Naive thymus-derived CD8-positive, alpha-beta T cell (primary cell): ENCODE measurements at places on chromosomes 2 and 18.

GRCh38 chr2:60386436-60386835 lies 167.0 kb downstream of the BCL11A start:
- no peak for DNase-seq

DNA sequence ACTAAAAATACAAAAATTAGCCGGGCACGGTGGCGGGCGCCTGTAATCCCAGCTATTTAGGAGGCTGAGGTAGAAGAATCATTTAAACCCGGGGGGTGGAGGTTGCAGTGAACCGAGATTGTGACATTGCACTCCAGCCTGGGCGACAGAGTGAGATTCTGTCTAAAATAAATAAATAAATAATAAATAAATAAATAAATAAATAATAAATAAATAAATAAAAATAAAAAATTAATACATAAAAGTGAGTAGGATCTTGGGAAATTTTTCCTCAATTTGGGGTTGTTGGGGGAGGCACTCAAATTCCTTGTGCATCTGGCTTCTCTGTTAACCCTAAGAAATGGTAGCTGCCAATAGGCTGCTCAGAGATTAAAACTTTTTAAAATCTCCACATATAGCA lies 20.3 kb upstream of the FOXI3 start:
- DNase-seq: no peak

GRCh38 chr2:54065411-54065810 lies 50.0 kb upstream of the ACYP2 start:
- DNase-seq: no peak

- no peak for DNase-seq
These were observed 343.8 kb downstream of the SUCLG1 start for GRCh38 chr2:84115173-84115857.

GRCh38 chr2:203799908-203800307 lies 67.7 kb upstream of the CTLA4 start:
- DNase-seq: no peak

- no peak for DNase-seq
These were observed 78.1 kb upstream of the LAPTM4A start for GRCh38 chr2:20129331-20130159.

DNA sequence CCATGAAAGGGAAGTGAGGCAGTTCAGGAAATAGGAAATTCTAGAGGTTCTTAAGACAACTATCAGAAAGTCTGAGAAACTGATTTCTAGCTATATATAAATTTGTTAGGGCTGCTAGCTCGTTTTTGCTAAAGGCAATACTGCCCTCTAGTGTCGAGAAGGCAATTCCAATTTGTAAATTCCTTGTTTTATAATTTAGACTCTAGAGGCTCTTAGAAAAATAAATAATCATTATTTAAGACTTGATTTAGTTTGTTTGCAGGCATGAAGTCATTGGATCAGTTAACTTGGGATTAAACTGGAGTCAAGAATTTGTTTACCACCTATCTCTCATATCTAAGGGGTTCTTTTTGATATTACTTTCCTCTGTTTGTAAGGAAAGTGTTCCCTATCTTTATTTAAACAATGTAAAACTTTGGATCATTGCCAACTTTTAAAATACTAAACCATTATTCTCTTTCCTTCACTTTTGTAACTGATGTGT lies 66.2 kb downstream of the ACVR2A start:
- peak; percentile 54 for DNase-seq

- no peak for DNase-seq
These were observed 147.6 kb upstream of the SETBP1 start for GRCh38 chr18:44533071-44533470.

DNA sequence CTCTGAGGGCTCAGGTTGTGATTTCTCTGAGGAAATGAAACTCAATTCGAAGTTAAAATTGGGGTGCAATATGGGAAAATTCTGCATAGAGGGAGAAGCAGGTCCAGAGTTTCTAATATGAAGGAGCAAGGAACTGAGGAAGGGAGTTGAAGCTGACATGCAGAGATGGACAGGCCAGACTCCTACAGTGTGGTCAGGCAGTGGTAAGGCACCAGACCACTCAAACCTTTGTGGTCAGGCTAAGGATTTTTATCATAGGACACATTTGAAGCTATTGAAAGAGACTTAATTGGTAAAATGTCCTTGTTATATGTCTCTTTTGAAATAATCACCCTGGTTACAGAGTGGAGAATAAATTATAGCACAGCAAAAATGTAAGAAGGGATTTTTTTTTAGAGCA lies 1074.8 kb upstream of the CDH2 start:
- DNase-seq: no peak

- no peak for DNase-seq
These were observed 22.5 kb upstream of the RMND5A start for GRCh38 chr2:86697551-86698104.

DNA sequence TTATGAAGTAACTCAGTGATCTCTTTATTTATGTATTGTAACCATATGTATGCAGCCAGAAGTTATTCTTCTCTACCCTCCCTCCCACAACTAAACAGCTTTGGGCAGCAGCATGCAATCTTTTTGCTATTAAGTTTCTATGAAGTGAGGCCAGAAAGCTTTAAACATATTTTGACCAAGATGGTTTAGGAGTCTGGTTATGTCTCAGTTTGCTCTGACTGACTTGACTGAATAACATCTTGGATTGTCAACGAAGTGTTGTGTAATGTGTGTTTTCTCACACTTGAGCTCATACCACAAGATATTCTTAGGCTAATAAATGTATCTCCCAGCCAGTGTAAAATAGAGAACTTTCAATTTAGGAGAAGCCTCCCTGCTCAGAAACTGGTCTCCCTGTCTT lies 104.3 kb downstream of the TTC27 start:
- no peak for DNase-seq

- DNase-seq: no peak
These were observed 10.7 kb upstream of the HNRNPA3 start for GRCh38 chr2:177201919-177202346.

- DNase-seq: no peak
These were observed 230.4 kb upstream of the AGAP1 start for GRCh38 chr2:235263205-235264120.

DNA sequence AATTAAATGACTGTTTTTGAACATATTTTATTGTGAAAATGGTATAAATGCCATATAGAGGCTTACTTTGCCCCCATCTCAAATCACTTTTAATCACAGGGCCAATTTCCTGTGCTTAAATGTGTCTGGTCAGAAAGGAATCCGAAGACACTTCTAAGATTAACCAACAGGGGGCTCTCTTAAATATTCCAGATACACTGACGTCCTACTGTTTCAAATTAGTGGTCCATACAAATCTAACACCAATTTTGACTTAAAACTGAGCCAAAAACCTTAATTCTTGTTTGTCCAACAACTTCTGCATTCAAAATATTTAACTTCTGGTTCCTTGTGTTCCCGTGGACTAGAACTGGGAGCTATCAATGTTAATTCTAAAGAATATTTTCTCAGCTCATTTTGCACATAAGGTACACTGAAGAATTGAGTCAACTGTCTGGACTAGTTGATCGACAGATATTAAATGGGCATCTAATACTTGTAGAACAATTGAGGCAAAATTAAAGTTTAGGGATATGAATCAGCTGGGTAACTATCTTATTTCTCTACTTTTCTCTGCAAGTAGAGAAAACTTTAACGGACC lies 557.5 kb downstream of the ARHGAP15 start:
- DNase-seq: no peak

- DNase-seq: no peak
These were observed 14.8 kb downstream of the PNO1 start for GRCh38 chr2:68172521-68172920.

- DNase-seq: no peak
These were observed 401.4 kb downstream of the ALK start for GRCh38 chr2:29520001-29520400.

GRCh38 chr2:39685126-39685525 lies 19.4 kb downstream of the TMEM178A start:
- DNase-seq: no peak

GRCh38 chr2:231325826-231326225 lies 69.7 kb upstream of the B3GNT7 start:
- no peak for DNase-seq

- DNase-seq: no peak
These were observed 34.4 kb downstream of the PCARE start for GRCh38 chr2:29039718-29040480.

- DNase-seq: no peak
These were observed 194.1 kb downstream of the KLHL29 start for GRCh38 chr2:23578964-23579671.

GRCh38 chr2:239114119-239114581 lies 266.3 kb downstream of the TWIST2 start:
- no peak for DNase-seq

DNA sequence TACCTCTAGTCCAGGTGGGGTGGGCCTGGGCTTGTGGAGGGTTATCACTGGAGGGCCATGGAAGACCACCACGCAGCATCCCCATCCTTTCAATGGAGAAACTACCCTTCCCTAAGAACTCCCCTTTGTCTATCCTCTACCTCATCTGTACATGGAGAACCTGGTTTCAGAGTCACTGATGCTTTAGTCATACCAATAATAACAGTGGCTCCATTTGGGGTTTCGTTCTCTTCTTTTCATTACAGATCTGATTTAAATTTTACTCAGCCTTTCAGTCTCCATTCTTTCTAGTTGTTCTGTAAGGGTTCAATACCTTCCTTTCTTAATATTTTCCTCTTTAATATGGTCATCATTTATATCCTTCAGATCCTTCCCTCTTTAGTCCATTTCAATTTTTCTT lies 54.6 kb upstream of the ZFP36L2 start:
- DNase-seq: no peak

DNA sequence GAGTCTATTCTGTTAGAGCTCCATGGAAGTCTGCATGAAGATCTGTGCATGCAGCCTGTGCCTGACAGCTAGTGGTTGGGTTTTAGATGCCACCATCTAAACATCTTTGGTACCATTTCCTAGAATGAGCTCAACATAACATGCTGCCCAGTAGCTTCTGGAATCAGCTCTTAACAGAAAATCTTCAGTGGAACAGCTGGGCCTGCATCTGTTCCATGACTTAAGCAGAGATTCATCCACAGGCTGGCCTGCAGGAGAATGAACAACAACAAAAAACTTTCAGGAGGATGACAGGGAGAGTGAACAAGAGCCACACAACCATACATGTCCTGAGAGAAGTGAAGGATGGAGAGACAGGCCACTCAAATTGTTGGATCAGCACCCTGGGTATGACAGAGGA lies 316.6 kb downstream of the RDH14 start:
- DNase-seq: no peak

DNA sequence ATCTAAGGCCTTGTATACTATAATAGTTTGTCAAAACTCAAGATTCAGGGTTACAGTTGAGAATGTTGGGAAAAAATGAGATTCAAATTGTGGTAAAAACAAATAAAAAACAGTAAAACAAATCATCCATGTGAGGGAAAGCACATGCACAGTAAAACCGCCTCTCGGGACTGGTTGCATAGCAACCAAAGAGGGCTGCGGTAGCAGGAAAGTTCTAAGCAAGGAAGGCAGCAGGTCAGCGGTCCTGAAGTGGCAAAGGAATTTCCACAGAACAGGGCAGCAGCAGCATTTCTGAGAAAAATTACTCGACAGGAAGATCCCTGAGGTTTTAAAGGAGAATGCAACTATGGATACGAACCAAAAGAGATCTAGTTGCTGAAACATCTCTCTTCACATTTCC lies 93.7 kb downstream of the DYNAP start:
- DNase-seq: no peak

DNA sequence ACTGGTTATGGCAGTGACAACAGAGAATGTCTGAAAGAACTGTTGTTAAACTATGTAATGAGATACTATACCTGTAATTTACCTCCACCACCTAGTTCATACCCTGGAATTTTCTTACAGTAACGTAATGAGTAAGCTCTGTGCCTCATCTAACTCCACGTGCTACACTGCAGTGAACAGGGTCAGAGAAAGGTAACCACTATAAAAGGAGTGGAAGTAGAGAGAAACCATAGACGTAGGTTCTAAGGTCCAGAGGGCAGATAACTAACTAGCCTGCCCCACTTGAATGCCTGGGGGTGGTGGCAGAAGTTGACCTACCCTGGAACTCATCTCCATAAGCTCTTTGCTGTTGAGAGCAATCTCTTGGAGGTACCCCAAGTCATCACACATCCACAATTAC lies 32.0 kb upstream of the B4GALT6 start:
- DNase-seq: no peak

DNA sequence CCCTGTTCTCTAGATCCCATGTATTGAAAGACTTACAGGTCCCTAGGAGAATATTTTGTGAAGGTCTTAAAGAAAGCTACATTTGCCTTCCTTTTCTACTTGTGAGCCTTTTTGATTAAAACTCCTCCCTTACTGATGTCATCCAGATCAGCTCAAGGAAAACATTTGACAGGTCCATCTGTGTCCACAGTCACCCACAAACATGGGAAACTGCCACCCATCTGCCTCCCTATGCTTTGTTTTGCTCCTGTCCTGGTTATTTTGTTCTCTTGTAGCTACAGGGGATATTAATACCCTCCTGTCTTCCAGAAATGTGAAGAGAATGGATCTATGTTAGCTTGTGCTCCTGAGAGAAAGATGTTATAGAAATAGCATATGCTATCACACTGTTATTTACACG lies 203.6 kb upstream of the GALNT5 start:
- no peak for DNase-seq
